ENCODE measurements at places on chromosomes 5 and 9.

GRCh38 chr9:83491995-83492394 lies 46.2 kb downstream of the FRMD3 start:
- no peak for DNase-seq

DNA sequence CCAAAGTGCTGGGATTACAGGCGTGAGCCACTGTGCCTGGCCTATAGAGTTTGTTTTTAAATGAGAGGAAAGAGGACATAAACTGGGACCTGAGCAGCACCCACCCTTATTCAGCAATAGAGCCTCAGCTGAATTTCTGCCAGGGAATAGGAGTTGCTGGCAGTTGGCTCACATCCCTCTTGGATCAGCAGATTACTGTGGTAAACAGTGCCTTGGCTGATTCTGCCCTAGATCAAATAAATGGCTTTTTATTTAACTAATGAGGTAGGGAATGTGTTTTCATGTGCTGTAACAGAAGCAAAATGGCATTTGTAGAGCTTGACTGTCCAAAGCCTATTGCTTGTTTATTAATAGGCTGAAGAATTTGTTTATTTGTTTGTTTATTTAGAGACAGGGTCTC lies 2.1 kb downstream of the ARHGEF37 start:
- DNase-seq = no peak

- DNase-seq = no peak
These were observed 342.6 kb downstream of the ASTN2 start for GRCh38 chr9:117072216-117072615.

- DNase-seq = no peak
These were observed 23.7 kb downstream of the MAN2A1 start for GRCh38 chr5:109713453-109713852.

- DNase-seq = peak; percentile 13
These were observed 29.6 kb downstream of the MAML1 start for GRCh38 chr5:179762079-179762780.

- DNase-seq = no peak
These were observed 6.4 kb downstream of the TSPAN17 start for GRCh38 chr5:176653401-176654385.

DNA sequence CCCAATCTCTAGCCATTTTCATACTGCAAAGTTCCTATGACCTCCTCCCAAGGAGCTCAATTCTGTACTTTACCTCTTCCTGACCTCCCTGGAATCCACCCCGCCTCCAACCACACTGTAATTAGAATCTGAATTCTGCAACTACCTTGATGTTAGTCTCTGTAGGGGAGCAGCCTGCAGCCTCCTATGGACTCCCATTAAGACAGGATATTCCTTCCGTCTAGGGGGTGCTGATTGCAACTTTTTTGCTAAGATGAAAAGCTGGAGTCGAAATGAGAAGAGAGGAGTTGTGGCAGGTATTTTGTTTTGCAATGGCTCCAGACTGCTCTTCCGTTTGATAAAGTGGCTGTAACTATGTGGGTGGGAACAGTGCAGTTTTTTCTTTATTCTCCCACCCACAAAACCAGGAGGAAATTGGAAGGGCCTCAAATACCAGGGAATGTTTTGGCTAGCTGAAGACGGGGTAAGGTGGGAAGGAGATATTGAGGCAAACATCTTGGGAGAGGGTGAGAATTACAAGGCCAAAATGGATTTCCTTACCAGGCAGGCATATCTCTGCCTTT lies 23.8 kb downstream of the ANXA2R start:
- DNase-seq = no peak

DNA sequence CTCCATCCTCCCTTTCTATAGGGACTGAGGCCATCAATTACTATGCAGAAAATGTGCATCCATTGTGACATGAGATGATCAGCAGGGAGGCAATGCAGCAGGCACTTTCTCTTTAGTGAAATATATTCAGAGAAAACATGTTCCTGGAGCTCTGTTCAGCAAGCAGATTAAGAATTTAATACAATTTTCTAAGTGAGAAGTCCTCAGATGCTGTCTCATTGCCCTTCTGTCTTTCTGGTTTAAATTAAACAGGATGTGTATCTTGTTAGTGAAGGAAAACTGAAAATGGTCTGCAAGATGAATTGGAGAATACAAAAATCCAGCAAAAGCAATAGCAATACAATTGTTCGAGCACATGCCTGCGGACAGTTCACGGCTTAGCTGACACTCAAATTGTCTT lies 445.8 kb upstream of the RIOK2 start:
- DNase-seq = no peak

DNA sequence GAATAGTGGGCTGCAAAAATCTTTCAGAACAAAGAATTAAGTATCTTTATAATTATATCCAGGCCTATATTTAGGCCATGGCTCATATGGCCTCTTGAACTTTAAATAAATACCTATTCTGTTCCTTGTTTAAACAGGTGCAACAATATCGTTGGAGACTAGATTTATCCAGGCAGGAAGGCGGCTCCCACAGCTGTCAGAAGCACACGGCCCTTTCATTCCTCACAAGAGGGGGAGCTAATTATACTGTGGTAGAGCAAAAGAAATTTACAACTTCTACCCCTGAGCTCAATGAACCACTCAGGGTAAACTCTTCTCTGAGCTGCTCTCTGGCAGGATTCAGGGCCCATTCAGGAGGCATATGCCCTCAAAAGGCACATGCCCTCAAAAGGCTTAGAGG lies 31.3 kb downstream of the TMEM174 start:
- DNase-seq = no peak

DNA sequence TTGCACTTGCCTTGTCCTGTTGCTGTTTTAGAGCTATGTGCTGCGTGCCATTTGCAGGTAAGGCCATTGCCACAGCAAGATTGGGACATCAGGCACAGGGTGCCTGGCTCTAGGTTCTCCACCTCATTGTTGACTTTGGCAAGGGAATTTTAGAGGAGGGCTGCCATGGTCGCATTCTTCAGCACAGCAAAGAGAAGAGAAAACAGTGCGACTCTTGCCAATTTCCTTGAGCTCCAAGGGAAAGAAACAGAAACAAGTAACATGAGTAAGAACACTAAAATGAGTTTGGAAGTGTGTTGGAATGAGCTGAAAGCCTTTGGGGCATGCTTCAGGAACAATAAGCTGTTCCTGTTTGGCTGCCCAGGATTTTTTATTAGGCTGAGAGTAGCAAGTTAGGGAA lies 188.1 kb upstream of the IL12B start:
- DNase-seq = no peak

- no peak for DNase-seq
These were observed 468.6 kb downstream of the GADD45G start for GRCh38 chr9:90073186-90073945.

DNA sequence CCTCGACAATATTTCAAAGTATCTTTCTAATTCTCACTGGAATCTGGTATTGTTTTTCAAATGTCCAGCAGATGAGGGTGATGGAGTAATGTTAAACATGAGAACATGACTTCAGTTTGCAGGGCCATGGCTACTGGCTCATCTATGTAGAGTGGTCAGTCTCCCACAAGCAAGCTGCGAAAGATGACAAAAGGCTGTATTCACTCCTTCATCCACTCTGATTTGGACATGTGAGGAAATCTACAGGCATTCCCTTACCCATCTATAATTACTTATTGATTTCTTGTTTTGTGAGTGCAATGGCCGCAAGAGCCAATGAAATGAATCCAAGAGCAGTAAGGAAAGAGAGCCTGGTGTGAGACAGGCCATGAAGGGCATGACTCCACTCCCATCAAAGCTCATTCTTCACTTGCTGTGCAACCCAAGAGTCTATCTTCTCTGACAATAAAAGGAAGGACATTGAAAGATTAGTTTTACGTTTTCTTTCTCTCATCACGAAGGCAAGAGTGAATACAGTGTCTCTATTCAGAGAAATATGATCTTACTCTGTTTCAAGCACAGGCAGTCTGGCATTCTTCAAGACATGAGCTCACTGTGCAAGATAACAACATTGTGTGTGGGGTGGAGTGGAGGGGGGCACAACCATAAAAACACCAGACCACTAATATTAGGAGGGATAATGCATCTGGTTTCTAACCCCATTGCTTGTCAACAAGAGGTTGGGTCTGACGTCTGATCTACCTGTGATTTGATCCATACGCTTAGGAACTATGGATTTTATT lies 249.6 kb upstream of the DAP start:
- no peak for DNase-seq

- DNase-seq = no peak
These were observed 59.0 kb downstream of the DRD1 start for GRCh38 chr5:175384724-175385552.

GRCh38 chr9:22216730-22217172 lies 207.6 kb upstream of the CDKN2B start:
- no peak for DNase-seq

- DNase-seq = no peak
These were observed 360 bp downstream of the KLF4 start for GRCh38 chr9:107489144-107489673.

GRCh38 chr9:116541402-116541801 lies 145.7 kb upstream of the TRIM32 start:
- DNase-seq = no peak

- DNase-seq = peak; percentile 80
These were observed 102.9 kb downstream of the LIFR start for GRCh38 chr5:38453506-38453905.

DNA sequence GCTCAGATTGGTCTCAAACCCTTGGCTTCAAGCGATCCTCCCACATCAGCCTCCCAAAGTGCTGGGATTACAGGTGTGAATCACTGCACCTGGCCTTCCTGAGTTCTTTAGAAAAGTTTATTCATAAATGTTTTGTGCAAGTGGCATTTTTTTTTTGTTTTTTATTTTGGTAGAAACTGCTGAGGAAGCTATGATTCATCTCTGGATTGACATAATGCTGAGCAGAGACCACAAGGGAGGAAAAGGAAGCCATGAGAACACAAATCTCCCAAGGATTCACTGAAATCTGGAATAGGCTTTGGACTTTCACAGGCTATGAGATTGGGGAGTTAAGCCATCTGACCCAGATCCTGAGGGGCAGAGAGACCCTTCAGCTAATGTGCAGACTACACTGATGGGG lies 3.4 kb upstream of the SLC46A2 start:
- DNase-seq = no peak

DNA sequence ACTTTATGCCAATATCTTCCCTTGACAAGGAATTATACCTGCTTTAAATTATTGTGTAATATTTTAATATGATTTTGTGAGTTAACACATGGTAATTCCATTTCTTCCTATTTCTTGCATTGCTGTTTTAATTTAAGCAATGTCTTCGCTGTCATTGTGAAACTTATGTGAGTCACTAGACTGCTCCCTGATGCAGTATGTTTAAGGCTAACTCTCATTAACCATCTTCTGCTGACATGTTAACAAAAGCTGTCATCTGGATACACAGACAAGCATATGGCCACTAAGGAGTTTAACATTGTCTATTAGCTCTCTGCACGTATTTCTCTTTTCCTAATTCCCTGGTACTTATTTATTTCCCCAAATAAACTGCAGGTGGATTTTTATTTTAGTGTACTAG lies 980.8 kb upstream of the CTNND2 start:
- no peak for DNase-seq

GRCh38 chr9:36118706-36119105 lies 17.8 kb upstream of the GLIPR2 start:
- no peak for DNase-seq

- DNase-seq = no peak
These were observed 188.7 kb downstream of the EBF1 start for GRCh38 chr5:158910782-158911692.

DNA sequence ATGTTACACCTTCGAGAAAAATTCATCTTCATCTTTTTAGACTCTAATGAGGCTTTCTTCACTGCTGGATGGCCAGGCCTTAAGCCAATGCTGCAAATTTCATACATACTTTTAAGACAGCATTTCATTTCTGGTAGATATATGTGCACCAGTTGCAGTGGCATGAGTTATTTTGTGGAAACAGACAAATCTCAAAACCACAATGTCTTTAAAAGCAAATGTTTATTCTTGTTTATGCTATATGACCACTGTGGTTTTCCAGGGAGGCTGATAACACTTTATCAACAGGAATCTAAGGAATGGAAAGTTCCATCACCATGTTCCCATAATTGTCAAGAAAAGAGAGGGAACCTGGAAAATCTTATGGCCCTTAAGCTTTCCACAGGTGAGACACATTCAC lies 27.7 kb downstream of the CDH9 start:
- DNase-seq = no peak

DNA sequence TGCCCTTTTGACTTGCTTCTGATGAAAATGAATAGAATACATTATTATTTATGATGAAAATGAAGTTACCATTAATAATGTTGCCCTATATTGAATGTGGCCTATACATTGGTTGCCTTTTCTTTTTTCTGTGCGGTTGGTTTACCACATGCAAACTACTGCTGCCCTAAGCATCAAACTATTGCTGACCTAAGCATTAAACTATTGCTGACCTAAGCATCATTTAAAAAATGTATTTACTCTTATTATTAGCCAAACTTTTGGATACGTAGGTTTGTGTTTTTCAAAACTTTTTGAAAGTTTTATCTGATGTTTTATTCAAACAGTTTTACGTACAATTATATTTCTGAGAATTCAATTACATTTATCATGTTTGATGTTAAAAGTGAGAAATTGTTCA lies 76.0 kb upstream of the CDH10 start:
- DNase-seq = no peak

DNA sequence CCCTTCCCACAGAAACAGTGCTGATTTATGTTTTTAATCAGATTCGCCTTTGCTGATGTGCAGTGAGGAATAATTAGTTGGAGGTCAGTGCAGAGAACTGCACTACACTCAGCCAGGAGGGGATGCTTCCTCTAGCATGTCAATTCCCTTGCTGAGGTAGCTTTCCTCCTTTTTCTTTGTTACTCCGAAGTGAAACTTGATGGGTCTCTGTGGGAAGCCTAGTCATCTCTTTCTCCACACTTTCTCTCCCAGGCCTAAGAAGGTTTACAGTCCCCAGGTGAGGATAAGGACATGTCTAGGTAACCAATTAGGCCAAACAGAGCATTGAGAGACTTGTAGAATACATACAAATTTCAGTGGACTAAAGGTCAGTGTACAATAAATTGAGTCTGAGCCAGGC lies 461.8 kb downstream of the KIF4B start:
- no peak for DNase-seq

DNA sequence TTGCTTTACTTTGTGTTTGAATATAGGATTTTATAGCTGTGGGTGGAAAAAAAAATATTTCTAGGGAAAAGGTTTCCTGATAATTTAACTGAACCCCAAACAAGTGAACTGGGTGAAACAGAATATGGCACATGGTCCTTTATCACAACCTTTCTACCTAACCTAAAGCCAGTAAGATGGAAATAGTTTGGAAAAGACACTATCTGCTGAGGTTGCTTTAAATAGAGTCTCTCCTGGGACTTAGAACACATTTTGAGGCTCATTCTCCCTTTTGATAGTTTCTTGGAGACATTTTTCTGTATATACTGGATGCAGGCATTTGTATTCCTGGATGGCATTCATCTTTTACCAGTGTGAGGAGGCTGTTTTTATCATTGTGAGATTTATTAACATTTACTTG lies 39.4 kb downstream of the BASP1 start:
- DNase-seq = no peak
